ENCODE measurements at places on chromosomes 16 and 17. TPM values are rescaled to one million over a fixed set of nuclear protein-coding genes. Genes with fewer than 3 reads are reported as not detected.

KCTD2 gene
- 15.7 TPM for polyA plus RNA-seq

ZNF205 gene
- 17.0 TPM for polyA plus RNA-seq

NLRC3 gene
- 0.57 TPM for polyA plus RNA-seq

GDPD3 gene
- 1.1 TPM for polyA plus RNA-seq

C17orf107 gene
- 0.46 TPM for polyA plus RNA-seq

TBX21 gene
- polyA plus RNA-seq, result 0.07 TPM

CCDC200 gene
- polyA plus RNA-seq, result not detected

RANBP10 gene
- 5.6 TPM for polyA plus RNA-seq

TNFSF13 gene
- polyA plus RNA-seq, result 7.1 TPM

PCTP gene
- polyA plus RNA-seq, result 11.8 TPM

Data from heart left ventricle (tissue), 16 donors.